AG10803 (cell line): ENCODE measurements at places on chromosomes 11 and 22.

GRCh38 chr22:19412478-19412877 lies 19.1 kb downstream of the HIRA start:
- DNase-seq: no peak

DNA sequence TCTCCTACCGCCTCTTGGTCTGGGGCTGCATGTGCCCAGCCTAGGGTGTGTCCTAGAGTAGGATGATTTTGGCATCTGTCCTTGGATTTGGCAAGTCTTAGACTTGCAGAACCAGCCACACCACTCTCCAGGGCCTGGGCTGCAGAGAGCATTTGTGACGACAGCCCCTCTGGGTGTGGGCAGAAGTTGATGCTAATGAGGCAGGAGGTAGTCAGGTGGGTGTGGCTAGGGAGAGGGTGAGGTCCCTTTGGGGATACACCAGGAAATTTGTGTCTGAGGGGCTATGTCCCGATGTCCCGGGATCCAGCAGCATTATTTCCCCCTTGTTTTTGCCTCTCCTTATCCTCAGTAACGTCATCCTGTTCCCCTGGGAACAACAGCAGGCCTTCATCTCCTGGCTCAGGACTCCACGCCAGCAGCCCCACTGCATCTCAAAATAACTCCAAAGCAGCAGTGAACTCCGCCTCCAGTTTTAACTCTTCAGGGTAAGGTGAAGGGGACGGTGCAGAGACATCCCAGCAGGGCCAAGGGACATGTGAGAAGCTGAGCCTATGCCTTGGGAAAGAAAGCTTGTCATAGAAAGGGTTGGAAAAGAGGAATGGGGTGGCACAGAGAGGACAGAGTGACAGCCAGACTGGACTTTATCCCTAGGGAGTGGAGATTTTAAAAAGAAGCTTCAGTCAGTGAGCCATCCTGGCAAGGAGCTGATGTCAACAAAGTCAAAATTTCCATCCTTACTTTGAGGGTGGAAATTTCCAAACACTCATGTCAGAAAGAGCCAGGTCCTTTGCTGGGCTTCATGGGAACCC lies 8.0 kb upstream of the TLCD5 start:
- DNase-seq: peak; percentile 43

- DNase-seq: peak; percentile 23
Observed at GRCh38 chr11:28504555-28505110, 396.4 kb downstream of the METTL15 start.

DNA sequence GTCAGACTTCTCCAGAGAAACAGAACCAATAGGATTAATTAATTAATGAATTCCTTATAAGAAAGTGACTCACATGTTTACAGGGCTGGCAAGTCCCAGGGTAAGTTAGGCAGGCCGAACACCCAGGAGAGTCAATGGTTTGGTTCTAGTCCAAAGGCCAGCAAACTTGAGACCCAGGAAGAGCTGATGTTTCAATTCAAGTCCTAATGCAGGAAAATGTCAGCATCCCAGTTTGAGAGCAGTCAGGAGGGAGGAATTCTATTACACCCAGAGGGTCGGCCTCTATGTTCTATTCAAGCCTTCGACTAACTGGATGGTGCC lies 466.0 kb downstream of the INSC start:
- DNase-seq: no peak

DNA sequence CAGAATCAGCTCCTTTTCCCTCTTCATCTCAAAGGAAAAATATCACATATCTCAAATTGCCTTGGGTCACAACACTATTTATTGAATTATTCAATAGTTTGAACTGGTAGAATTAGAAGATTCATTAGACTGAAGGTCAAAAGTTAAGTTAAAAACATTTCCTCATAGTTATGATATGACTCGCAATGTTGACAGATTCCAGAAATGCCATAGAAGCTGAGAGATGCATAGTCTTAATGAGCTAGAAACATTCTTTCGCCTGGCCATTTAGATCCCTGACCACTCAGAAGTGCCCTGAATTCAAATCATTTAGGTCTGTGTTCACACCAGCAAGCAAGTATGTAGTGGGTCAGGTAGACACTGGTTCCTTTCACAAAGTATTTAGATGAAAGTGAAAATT lies 44.4 kb downstream of the FAT3 start:
- peak; percentile 83 for DNase-seq

DNA sequence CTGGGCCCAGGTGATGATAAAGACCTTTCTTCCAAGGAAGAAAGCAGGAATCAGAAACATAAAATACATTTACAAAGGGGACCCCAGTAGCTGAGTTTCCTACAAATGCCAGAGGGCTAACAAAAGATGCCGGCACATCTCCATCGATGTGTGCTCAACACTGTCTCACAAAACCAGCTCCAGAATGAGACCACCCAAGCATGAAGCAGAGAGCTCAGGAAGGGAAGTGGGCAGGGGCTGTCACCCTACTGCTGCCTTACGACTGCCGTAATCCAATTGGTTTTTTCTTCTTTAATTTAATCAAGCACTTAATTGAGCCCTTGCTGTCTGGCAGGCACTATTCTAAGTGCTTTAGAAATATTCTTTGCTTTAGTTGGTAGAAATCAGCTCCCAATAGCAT lies 26.1 kb downstream of the SMCO4 start:
- no peak for DNase-seq

- no peak for DNase-seq
Observed at GRCh38 chr11:73291781-73292524, 16.1 kb upstream of the ARHGEF17 start.

DNA sequence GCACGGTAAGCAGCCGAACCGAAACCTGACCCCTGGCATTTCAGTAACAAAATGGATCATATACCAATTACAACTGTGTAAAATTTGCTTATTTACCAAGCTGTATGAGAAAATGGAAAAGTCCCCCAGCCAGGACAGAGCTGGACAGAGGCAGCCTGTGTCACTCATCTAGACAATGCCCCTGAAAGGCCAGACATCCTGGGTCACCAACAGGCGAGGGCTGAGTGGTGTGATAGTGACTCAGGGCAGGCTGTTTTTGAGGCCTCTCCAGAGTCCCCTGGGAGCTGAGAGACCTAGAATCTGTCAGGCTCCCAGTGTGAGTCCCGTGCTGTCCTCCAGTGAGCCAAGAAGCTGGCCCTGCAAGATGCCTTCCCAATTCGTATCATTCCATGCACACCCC lies 680.4 kb downstream of the TBC1D22A start:
- no peak for DNase-seq

DNA sequence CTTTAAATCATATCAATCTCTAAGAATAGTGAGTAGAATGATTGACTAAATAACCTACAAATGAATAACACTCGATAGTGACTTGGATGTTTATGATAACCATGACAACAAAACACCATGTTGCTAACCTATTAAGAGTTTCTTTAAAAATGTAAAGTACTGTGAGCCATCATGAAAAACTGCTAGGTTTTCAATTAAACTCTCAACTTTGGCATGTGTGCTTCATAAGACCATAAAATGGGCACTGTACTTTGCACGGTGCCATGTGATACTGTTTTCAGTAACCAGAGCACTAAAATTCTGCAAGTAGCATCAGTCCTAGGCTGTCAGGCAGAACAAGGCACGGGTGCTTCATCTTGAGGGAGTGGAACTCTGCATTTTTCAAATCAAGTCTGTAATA lies 96.2 kb upstream of the TRIM77 start:
- peak; percentile 25 for DNase-seq

DNA sequence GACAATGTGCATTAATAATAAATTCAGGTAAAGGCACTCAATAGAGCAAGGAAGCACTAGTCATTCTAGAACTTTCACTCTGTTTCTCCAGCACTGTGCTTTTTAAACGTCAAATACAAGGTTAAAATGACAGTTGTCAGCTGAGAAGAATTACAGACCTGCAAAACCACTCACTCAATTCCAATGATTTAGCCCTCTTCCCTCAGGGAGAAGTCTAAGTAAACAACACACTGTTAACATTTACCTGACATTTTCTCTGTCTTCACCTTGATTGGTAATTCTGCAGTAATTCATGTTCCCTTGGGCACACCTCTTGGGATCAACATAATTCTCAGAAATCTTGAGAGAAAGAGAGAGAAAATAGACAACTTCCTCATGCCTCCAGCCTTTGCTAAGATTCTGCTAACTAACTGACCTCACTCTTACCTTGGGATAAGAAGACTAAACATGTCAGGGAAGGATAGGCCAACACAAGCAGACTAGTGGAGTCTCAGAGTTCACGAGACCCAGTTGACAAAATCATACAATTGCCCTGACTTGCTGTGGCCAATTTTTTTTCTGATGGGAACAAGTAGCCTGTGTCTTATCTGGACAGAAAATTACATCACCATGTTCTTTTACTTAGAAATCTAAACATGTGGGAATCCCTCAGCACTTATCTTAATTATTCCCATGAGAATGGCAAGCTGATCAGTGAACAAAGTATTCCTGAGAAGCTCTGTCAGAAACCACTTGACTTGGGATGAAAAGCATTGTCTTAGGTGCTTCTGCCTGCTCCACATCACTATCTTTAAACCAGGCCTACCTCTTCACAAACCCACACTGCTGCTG lies 516.8 kb upstream of the FAT3 start:
- DNase-seq: no peak

DNA sequence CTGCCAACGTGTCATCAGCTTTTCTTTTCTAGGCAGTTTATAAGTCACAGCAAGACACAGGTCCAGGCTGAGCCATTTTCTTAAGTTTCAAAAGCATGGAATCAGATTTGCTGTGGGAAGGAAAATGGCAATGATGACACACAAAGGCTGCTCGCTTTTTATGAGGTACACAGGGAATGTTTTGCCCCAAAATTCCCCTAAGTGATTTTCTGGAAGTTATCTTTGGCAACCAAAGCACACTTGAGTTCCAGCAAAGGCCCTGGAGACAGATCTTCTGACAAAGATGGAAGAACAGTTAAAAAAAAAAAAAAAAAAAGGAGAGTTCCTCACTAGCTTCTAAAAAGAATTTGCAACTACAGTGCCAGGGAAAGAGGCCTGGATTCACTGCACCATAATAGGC lies 260.8 kb downstream of the LARGE1 start:
- DNase-seq: peak; percentile 58

DNA sequence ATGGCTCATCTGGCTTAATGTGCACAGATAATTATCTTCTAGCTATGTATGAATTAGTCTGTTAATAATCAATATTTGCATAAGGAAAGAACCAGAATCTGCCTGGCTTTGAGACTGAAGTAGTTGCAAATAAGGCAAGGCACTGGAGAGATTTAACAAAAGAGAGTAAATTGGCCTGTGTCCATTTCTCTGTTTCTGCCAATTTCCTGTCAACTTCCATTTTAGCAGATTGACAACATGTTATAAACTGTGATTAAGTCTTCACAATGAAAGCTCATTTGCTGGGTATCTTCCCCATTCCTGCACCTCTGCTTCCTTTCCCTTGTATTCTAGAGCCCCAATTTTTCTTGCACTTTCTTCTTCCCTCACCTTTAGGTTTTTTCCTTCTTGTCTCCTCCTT lies 5.3 kb upstream of the TMEM123 start:
- DNase-seq: no peak

DNA sequence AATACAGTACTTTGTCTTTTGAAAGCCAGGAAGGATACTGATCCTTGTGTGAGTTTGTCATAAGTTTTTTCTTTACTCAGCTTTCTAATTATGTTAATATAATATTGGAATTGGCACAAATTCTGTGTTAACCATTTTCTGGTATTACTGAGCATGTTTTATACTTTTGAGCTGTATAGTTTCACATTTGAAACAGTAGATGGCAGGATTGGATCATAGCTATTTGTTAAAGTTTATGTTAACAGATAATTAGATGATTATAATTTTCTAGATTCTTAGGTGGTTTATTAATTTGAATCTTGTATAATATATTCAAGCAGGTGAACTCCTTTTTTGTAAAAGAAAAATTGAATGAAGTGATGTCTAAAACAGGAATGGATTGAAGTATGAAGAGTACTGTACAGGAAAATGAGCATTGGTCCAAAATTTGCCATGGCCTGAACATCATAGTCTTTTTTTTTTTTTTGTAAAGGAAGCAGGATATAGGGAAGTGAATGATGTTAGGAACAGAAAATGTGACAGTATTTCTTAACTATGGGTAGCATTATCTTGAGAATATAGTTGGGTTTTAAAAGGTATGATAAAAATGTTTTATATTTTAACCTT lies 102.0 kb downstream of the CYP2R1 start:
- no peak for DNase-seq

DNA sequence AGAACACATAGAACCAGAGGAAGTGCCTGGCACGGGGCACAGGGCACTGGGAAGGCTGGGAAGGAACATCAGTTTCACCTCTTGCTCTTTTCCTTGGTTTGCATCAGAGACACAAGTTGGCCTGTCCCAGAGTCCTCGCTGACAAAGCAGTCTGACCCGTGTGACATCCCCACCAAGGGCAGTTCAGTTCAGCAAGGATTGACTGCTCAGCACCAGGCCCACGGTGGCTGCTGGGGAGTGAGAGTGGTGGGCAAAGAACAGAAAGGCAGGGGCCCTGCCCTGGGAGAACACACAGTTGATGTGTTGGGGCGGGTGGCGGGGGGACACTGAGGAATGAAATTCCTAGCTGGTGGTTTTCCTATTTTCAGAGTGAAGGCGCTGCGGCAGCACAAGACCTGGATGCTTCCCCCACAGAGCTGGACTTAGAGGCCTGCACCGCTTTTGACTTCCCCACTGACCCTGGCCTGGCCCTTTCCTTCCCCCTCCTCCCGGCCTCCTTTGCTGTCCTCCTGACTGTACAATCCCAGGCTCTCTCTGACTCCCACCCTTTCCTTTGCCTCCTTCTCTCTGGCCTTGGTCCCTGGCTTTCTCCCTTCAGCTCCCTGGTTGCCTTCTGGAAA lies 2.2 kb upstream of the TMPRSS13 start:
- no peak for DNase-seq

- DNase-seq: no peak
Observed at GRCh38 chr22:26837784-26838470, 180.5 kb downstream of the MIAT start.

- peak; percentile 49 for DNase-seq
Observed at GRCh38 chr11:96098511-96099241, 174.8 kb upstream of the MTMR2 start.

- no peak for DNase-seq
Observed at GRCh38 chr11:118614511-118614910, 7.1 kb downstream of the PHLDB1 start.

DNA sequence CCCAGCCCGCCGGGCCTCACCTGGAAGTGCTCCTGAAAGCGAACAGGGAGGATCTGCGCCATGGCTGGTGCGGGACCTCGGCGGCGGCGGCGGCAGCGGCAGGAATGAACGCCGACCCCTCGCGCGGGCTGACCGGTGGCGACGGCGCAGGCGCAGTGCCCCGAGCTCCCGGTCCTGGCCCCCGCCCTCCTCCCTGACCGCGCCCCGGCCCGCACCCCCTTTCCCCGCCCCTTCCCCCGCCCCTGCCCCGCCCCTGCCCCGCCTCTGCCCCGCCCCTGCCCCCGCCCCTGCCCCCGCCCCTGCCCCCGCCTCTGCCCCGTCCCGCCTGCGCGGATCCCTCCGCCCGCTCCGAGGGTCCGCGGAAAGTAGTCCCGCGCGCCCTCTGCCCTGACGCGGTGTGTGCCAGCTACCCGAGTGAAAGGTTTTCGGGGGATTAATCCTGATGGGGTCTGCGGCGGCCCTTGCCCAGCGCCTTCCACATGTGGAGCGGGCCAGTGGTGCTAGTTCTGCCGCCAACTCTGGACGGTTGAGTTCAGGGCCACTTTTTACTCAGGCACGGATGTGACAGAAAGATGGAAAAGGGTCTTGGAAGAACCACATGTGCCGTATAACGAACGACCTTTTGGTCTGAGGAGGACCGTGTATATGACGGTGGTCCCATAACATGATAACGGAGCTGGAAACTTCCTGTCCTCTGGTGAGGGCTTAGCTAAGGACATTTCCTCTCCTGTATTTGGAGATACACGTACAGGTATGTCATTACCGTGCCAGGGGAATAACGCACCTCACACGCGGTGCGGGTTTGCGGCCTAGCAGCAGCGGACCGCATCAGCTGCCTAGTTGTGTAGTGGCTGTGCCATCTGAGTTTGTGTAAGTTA lies at the start of gene CLTCL1:
CLTCL1 (minus strand) TSS at position 140 of the 878 bp plus-strand sequence; CDS start at position 62, 78 bp downstream.
- peak; percentile 72 for DNase-seq
